Daoy (cell line): ENCODE measurements at places on chromosomes 11 and 22. TPM values are rescaled to one million over a fixed set of nuclear protein-coding genes. Genes with fewer than 3 reads are reported as not detected.
A peak's percentile ranks its signal among the peaks of the same experiment; 100 is the strongest.

DNA sequence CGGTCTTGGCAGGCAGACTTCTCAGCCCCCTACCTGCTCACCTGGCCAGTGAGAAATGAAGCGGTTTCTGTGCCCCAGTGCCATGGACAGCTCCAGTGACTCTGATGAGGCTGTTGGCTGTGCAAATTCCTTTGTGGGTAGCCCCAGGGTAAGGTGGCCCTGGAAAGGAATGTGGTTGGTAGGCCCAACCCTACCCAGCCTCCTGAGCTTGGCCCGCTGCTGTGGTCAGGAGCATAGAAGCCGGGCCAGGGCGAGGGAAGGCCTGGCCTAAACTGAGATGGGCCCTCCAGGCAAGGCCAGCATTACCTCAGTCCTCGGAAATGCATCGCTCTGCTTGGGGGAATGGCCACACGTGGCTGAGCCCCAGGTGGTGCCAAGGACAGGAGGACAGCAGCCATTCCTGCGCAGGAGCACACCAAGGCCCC, 16.9 kb downstream of the DAGLA start:
- peak; percentile 77 for DNase-seq

- no peak for DNase-seq
Observed at GRCh38 chr11:100831929-100832494, 144.9 kb downstream of the ARHGAP42 start.

DNA sequence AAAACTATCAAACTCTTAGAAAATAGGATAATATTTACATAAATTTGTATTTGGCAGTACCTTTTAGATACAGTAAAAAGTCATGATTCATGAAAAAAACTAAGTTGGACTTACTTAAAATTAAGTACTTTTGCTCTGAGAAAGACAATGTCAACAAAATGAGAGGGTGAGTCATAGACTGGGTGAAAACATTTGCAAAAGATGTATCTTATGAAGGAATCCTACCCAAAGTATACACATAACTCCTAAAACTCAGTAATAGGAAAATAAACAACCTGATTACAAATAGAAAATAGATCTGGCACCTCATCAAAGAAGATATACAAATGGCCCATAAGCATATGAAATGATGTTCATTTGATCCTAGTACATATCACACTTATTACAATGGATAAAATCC, 1154.6 kb downstream of the JRKL start:
- no peak for DNase-seq

GRCh38 chr22:44971651-44972362, 38.0 kb downstream of the PHF21B start:
- no peak for DNase-seq

DNA sequence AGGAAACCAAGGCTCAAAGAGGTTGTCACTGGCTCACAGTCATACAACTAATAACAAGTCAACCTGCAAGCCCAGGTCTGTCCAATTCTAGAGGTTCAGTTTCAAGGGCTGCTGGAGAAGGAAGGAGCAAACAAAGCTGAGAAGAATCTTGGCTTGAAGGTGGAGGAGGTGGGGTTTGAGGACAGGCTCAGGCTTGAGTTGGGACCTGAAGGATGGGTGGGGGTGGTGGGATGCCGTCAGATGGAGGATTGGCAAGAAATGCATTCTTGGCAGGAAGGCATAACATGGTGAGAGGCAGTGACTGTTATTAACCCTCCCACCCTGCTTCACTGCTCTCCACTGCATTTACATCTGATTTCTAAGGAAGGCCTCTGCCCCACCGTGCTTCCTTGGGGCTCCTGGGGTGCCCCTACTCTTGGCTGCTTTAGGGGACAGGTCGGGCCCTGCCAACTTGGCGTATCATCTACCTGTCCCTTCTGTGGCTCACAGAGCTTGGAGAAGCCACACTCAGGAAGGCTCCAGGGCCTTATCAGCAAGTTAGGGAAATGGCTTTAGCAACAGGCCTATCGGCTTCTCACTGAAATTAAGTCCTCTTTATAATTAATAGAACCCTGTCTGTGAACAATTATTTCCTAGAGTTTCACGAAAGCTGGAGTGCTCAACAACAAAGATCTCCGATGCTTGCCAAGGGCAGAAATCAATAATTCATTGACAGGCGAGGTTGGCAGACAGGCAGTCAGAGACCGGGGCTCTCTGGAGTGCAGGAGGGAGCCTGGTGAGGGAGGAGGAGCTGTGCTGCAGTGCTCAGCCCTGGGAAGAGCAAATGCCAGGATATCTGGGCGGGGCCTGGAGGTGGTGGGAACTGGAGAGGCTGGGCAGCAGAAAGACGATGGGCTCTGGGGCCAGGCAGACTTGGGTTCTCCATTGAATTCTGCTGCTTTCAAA, 84.9 kb upstream of the NARS2 start:
- no peak for DNase-seq

The ATL3 gene
- total RNA-seq = 36.3 and 44.4 TPM in 2 replicates

GRCh38 chr11:125413226-125413625, 82.8 kb downstream of the FEZ1 start:
- DNase-seq = no peak

The SCGB1C1 gene
- total RNA-seq = not detected in 2 replicates
